ENCODE measurements at places on chromosomes 11 and 22. TPM values are rescaled to one million over a fixed set of nuclear protein-coding genes. Genes with fewer than 3 reads are reported as not detected.

DNA sequence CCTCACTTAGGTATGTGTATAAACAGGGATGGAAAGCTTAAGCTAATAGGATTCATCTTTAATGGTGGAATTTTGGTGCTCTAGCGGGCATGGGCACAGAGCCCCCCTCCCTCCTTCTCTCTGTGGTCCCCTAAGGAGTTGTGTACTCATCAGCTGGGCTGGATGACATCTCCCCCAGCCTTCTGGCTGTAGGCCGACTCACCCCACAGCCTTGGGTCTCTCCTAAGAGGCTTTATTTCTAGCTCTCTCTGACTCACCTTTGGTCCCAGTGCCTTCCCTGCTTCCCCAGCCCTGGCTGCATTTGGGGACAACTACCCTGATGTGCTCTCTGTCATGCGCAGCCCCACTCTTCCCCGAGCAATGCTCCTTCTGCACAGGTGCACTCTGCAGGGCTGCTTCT, 26.9 kb downstream of the SLC6A5 start:
- no peak for DNase-seq
- H3K4me1 ChIP-seq = no peaks in the 10 kb centered on the region
- H3K27me3 ChIP-seq = no peaks in the 10 kb centered on the region
- H3K4me3 ChIP-seq = no peak overlapping the region
- H3K36me3 ChIP-seq = no peaks in the 10 kb centered on the region

DNA sequence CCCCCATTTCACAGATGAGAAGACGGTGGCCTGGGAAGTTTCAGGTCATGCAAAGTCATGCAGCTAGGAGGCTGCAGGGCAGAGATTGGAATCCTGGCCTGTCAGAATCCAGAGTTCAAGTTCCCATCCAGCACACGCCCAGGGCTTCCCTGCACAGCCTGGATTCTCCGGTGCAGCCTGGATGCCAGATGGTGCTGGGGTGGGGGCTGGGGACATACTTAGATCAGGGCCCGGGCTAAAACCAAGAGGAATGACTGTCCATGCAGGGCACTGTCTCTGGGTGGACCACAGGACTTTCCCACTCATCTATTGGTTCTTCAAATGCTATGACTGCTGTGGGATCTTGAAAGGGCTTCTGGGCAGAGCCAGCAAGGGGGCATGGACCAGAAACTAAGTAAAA, 24.6 kb downstream of the LMO1 start:
- H3K27ac ChIP-seq = no peak overlapping the region
- H3K36me3 ChIP-seq = no peaks in the 10 kb centered on the region
- H3K4me1 ChIP-seq = no peaks in the 10 kb centered on the region
- no peak overlapping the region for H3K4me3 ChIP-seq
- no peaks in the 10 kb centered on the region for H3K27me3 ChIP-seq

GRCh38 chr22:27581688-27582087, 219.9 kb downstream of the MN1 start:
- no peak overlapping the region for H3K4me3 ChIP-seq
- peaks cover 1% of the 10 kb centered on the region for H3K4me1 ChIP-seq
- H3K36me3 ChIP-seq = no peaks in the 10 kb centered on the region
- H3K27ac ChIP-seq = no peak overlapping the region
- no peaks in the 10 kb centered on the region for H3K27me3 ChIP-seq

DNA sequence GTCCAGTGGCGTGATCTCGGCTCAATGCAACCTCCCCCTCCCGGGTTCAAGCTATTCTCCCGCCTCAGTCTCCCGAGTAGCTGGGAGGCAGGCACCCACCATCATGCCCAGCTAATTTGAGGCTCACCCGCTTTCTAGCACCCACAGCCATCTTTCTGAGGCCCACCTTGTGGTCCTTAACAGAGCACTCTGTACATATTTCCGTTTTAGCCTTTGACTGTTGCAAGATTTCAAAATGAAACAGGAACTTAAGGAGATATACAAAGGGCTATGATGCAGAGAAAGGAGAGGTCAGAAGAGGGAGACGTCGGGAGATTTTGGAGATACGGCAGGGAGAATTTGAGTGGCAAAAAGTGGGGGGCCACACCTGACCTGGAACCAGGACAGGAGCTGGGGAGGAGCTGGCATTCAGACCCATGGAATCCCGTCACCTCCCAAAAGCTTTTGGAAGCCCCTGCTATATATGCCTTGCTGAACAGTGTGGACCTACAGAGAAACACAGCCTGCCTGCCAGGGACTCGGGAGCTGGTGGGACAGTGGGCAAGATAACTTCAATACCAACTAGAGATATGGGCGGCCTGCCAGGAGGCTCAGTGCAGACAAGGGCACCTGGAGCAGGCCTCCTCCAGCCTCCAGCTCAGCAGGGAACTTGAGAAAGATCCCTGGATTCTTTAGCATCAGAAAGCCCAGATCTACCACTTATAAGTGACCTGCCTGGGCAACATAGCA, 8.0 kb upstream of the CLCF1 start:
- DNase-seq = no peak
- H3K36me3 ChIP-seq = no peaks in the 10 kb centered on the region
- no peak overlapping the region for H3K27ac ChIP-seq
- H3K27me3 ChIP-seq = no peaks in the 10 kb centered on the region

- no peak overlapping the region for H3K27ac ChIP-seq
- H3K4me3 ChIP-seq = no peak overlapping the region
- no peak for DNase-seq
- peaks cover 23% of the 10 kb centered on the region for H3K4me1 ChIP-seq
These were observed 2.4 kb downstream of the MAPK11 start for GRCh38 chr22:50267591-50268390.

DNA sequence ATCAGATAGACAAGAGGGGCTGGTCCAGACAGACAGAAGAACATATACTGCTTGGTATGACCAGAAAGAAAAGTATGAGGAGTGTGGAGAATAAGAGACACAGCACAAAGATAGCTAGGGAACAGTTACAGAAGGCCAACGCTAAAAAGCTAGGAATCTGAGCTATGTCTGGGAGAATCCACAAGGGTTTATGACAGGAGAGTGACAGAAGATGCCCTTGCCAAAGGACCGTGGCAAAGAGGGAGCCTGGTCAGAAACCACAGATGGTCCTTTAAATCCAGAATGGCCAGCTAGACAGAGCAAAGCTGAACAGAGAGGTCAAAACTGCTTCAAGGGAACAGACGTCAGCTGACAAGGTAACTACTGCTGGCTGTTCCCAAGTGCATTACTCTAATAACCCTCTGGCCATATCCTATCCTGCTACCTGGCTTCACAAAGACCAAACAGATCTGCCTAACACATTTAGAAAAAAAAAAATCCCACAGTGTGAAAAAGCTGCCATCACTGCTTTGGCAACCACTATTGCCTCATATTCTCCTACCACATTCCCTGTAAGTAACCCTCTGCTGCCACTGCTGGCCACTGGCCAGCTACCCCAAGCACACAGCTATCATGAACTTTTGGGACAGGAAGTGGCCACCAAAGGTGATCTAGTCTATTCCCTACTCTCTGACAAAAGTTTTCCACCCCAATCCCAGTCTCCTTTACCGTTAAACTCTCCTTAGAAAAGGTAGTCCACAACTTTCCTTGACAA, 7.3 kb downstream of the SERGEF start:
- H3K4me1 ChIP-seq = no peaks in the 10 kb centered on the region
- H3K27ac ChIP-seq = no peak overlapping the region
- H3K27me3 ChIP-seq = no peaks in the 10 kb centered on the region
- no peak overlapping the region for H3K4me3 ChIP-seq

DNA sequence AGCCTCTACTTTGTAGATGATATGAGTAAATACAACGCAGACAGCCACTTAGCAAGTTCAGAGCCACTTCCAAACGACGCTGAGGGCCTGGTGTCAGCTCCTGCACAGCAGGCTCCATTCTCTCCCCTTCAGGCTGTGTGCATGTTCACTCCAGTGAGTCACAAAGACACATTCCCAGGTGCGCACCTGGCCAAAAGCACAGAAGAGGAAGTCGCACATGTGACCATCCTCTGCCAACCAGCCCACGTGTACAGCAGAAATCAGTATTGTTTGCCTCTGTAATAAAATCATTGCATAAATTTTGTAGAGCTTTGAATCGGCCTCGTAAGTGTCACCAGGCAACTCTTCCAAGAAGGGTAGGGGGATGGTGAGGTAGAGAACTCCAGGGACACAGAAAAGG, 19.5 kb upstream of the TPH1 start:
- H3K36me3 ChIP-seq = no peaks in the 10 kb centered on the region
- H3K4me1 ChIP-seq = no peaks in the 10 kb centered on the region
- H3K27me3 ChIP-seq = no peaks in the 10 kb centered on the region
- no peak overlapping the region for H3K27ac ChIP-seq
- DNase-seq = no peak

DNA sequence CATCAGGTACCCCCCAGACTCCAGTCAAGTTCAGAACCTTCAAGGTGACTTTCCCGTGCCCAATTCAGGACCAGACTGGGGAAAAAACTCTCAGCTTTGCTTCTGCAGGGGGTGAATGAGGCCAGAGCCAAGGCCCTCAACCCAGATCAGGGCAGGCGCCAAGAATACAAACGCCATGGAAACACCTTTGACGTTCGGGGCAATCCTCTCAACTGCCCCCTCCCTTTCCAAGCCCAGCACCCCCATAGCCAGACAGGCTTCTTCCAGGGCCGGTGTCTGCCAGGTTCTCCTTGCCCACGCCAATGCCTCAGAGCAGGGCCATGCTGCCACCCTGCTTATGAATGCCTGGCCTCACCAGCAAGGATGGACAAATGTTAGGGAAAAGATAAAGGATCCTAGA, 5.8 kb downstream of the ARHGAP1 start:
- H3K36me3 ChIP-seq = peaks cover 68% of the 10 kb centered on the region
- no peak overlapping the region for H3K27ac ChIP-seq
- H3K4me1 ChIP-seq = peaks cover 12% of the 10 kb centered on the region

DNA sequence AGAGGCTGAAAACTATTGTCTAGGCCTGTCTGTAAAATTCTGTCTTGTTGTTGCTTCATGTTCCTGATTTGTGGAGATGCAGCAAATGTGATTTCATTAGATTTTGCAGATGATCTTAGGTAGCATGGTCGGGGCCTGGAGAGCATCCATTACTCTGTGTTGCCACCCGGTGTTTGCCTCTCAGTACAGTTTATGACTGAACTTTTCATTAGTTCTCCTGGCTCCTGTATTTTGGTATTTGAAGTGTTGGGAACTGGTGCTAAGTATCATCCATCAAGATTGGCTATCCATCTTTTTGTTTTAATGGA, 7.7 kb downstream of the YWHAH start:
- H3K27ac ChIP-seq = peak overlapping the region; percentile 45
- H3K36me3 ChIP-seq = no peaks in the 10 kb centered on the region
- no peak for DNase-seq
- H3K27me3 ChIP-seq = no peaks in the 10 kb centered on the region
- peaks cover 73% of the 10 kb centered on the region for H3K4me1 ChIP-seq
- H3K4me3 ChIP-seq = no peak overlapping the region

DNA sequence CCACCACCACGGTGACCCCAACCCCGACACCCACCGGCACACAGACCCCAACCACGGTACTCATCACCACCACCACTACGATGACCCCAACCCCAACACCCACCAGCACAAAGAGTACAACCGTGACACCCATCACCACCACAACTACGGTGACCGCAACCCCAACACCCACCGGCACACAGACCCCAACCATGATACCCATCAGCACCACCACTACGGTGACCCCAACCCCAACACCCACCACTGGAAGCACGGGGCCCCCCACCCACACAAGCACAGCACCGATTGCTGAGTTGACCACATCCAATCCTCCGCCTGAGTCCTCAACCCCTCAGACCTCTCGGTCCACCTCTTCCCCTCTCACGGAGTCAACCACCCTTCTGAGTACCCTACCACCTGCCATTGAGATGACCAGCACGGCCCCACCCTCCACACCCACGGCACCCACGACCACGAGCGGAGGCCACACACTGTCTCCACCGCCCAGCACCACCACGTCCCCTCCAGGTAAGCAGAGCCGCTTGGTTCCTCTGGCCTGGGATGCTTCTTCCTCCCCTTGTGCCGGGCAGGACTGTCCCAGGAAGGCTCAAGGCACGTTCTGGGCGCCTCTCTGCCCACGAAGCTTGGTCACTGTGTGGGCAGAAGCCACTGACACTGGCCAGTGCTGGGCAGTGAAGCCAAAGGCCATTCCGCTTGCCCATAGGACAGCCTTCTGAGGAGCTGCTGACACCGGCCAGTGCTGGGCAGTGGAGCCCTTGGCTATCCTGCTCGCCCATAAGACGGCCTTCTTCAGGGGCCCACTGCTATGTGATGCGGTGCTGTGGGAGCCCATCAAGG, 25.1 kb downstream of the MUC2 start:
- no peak overlapping the region for H3K27ac ChIP-seq
- no peaks in the 10 kb centered on the region for H3K4me1 ChIP-seq
- DNase-seq = no peak
- no peak overlapping the region for H3K4me3 ChIP-seq

DNA sequence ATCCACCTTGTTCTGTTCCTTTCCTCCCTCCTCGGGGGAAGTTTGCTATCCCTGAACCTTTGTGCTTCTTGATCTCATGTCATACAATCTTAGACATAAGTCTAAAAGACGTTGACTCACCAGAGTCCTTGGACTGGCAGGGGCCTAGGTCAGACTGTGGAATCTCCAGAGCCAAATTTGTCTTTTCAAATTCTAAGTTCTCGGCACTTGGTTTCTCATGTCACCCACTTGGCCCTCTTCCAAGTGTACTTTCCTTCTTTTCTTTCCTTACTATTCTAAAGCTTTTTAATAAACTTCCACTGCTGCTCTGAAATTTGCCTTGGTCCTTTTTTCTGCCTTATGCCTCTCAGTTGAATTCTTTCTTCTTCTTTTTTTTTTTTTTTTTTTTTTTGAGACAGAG, 30.1 kb upstream of the SMPD1 start:
- H3K4me1 ChIP-seq = peaks cover 12% of the 10 kb centered on the region
- no peak overlapping the region for H3K27ac ChIP-seq

DNA sequence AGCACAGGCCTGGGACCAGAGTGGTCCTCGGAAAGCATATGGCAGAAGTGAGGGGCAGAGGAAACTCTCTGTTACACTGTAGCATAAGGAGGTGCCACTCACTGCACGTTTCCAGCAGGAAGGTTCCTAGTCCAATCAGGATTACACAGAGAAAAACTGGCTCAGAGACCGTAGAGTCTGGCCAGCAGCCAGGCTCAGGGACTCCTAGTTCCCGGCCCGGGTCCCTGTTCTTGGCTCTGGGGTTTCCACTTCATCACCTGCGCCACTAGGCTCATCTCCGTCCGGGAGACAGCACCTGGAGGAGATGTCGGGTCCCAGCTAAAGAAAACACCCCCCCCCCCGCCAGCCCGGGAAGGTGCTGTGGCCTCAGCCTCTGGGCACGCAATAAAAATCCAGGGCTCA, 1.1 kb downstream of the TTLL12 start:
- peaks cover 15% of the 10 kb centered on the region for H3K36me3 ChIP-seq
- peak overlapping the region; percentile 59 for H3K4me3 ChIP-seq
- no peak overlapping the region for H3K27ac ChIP-seq
- H3K4me1 ChIP-seq = peaks cover 33% of the 10 kb centered on the region
- DNase-seq = peak; percentile 68

Gene MS4A3
- polyA plus RNA-seq = 1.7 TPM

Gene CDC42EP1
- polyA plus RNA-seq = 34.9 TPM

Gene SMC1B
- 0.31 TPM for polyA plus RNA-seq

Gene TMEM45B
- 2.2 TPM for polyA plus RNA-seq

Gene SCGB1D2
- polyA plus RNA-seq = not detected

Gene MUC5AC
- 0.37 TPM for polyA plus RNA-seq
